Sigmoid colon (tissue), 7 donors: ENCODE measurements at places on chromosomes 5 and 9. TPM values are rescaled to one million over a fixed set of nuclear protein-coding genes. Genes with fewer than 3 reads are reported as not detected.

The PCA3 gene
- total RNA-seq, result not detected

The SLIT3 gene
- total RNA-seq, result 32.2 TPM

The WDR31 gene
- total RNA-seq, result 3.2 TPM

The SPATA31A7 gene
- not detected for total RNA-seq

The TAF11L10 gene
- total RNA-seq, result not detected

The CMYA5 gene
- 5.4 TPM for total RNA-seq

The PCDHA1 gene
- not detected for total RNA-seq

The RFX3 gene
- total RNA-seq, result 10.3 TPM

The SNCAIP gene
- 2.4 TPM for total RNA-seq

The N4BP3 gene
- total RNA-seq, result 0.95 TPM

The ENTPD2 gene
- total RNA-seq, result 1.2 TPM

The SCAI gene
- total RNA-seq, result 15.8 TPM

The ITGA2 gene
- 1.4 TPM for total RNA-seq

The RNF14 gene
- total RNA-seq, result 70.1 TPM

DNA sequence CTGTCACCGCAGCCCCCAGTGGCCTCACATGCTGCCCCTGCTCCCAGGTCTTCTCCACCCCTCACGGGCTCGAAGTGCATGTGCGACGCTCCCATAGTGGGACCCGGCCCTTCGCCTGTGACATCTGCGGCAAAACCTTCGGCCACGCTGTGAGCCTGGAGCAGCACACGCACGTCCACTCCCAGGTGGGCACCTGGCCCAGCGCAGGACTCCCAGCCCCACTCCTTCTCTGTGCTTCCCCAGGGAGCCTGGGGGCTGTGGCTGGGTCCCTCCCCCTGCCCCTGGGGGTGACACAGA, 10.5 kb downstream of the GFI1B start:
- no peak for DNase-seq

GRCh38 chr5:63963080-63963735, 963 bp upstream of the HTR1A start:
- no peak for DNase-seq

DNA sequence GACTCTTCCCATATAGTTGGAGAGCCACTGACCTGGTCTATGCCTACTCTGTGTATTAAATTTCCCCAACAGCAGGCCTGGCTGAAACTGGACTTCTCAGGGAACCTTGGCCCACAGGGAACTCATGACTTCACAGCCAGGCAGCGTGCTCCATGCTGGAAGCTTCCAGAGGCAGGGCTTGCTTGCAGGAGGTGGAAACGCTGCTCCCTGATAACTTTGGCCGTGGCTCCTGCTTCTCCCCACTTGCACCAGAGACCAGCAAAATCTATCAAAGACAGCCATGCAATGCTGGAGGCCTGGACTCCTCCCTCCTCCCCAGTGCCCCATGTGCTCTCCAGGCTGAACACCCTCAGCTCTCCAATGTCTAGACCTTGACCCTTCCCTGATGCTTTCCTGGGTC, 137.1 kb downstream of the GABBR2 start:
- DNase-seq, result no peak

- DNase-seq, result no peak
These were observed 44.6 kb downstream of the FOCAD start for GRCh38 chr9:20728493-20729220.

GRCh38 chr5:3026099-3026498, 274.6 kb upstream of the IRX2 start:
- no peak for DNase-seq

- no peak for DNase-seq
These were observed 1.6 kb downstream of the RFESD start for GRCh38 chr5:95647886-95648860.

DNA sequence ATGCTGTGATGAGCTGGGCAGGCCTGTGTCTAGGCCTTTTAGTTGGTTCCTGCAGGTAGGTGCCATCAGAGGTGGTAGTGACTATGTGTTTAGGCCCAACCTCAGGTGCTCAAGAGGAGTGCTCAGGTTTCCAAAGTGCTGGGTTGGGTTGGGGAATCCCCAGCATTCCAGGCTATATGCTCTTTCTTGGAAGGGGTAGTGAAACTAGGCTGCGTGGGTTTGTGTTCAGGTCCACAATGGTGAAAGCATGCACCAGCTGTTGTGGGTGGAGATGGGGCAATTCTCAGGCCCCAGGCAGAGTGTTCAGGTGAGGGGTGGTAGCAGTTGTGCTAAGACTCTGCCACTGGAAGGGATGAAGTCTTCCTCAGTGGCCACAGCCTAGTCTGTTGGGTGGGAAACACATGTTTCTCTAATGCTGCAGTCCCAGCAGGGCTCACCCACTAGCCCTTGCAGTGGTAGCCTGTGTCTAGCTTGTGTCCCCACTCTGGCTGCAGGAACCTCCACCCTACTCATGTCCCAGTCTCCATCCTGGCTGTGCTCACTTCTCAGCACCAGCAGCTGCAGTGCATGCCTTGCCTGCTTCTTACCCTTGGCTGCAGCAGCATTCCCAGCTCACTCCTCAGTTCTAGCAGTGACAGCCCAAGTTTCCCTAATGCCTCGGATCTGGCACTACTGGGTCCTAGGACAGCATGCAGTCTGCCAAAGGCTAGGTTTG, 78.9 kb downstream of the FAM170A start:
- no peak for DNase-seq

DNA sequence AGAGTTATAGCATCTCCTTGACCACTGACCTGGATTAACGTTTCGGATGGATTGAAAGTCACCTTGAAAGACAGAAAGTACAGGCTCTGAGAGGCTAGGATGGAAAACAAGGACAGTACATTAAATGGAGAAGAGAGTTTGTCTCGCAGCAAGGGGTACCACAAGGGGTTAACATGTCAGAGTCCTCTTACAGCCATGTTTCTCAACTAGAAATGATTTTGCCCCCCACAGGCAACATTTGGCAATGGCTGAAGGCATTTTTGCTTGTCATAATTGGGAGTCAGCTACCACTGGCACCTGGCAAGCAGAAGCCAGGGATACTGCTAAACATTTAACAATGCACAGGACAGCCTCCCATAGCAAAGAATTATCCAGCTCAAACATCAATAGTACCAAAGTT, 90.8 kb upstream of the EQTN start:
- DNase-seq, result no peak

- no peak for DNase-seq
These were observed 66.1 kb upstream of the CTSL start for GRCh38 chr9:87659534-87660419.

- DNase-seq, result no peak
These were observed 144.9 kb downstream of the BARX1 start for GRCh38 chr9:93810028-93810971.

GRCh38 chr9:6819529-6819928, 61.8 kb downstream of the KDM4C start:
- DNase-seq, result no peak

DNA sequence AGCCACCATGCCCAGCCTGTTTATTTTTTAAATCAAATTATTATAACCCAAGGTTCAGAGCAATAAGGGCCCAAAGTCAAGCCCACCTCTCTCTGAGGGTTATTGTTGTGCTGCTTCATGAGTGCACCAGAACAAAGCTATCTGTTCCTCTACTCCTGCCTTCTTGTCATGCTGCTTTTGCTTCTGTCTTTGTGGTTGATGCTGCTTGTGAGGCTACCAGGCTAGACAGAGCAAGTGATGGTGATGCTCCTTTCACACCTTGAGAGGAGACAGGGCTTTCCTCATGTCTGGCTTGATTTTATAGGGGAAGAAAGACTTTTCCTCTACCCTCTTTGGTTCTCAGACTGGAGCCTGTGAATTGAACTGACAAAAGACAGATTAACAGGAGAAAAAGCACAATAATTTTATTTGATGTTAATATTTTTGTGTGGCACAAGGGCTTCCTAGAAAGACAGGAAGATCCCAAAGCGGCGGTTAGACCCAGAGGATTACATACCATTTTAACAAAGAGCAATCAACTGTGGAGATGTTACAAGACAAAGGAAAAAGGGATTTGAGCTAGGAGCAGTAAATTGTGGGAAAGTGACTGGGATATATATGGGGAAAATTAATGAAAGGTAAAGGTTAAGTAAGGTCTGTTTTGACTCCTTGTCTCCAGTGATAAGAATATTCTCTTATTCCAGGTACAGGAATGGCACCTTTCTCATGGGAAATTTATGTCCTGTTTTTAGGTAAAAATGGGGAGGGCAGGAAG, 4.4 kb upstream of the CD180 start:
- no peak for DNase-seq

DNA sequence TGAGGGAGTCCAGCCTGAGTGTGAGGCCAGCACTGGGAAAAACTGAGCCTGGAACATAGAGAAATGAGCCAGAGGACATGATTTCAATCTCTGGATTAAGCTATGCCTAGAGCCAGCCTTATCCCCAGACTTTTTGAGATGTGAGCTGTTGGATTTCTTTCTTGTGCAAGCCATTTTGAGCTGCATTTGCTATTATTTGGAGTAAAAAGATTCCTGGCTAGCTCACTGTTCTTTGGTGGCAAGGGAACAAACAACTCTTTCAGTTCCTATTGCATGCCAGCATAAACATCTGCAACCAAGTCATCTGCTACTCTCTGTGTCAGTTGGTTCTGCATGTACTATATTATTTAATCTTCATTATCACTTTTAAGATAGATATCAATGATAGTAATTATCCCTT, 70.1 kb upstream of the MAN2A1 start:
- DNase-seq, result no peak

DNA sequence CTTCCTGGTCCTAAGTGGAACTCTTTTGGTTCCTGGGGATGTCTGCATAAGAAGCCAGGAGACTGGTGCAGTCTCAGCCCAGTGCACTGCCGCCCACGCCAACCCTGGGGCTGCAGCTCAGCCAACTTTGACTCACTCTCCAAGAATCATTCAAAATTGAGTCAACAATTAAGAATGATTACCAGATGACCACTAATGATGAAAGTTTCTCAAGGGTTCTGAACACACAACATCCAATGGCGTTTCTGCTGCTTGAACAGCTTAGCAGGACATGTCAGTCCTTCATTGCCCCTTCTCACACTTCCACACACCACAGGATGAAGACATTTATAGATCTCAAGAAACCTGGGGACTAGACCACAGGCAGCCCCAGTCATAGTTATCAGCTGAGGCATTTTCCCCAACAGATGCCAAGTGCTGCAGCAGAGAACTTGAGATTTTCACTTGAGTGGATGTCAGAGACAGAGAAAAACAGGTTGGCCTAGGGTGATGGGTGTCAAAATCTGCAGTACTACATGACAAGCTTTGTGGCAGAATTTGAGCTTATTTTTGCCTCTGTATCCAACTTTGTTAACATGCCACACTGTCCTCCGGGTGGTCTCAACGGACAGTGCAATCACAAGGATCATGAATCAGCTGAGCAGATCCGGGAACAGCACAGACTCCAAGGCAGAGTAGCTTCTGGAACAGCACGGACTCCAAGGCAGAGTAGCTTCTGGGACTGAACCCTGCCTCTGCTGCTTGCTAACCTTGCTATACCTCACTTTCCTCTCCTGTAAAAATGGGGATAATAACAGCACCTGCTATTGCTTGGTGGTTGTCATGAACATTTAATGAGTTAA, 356.1 kb downstream of the SPOCK1 start:
- no peak for DNase-seq

- peak; percentile 94 for DNase-seq
These were observed 2.1 kb downstream of the SYNPO start for GRCh38 chr5:150642567-150642927.

DNA sequence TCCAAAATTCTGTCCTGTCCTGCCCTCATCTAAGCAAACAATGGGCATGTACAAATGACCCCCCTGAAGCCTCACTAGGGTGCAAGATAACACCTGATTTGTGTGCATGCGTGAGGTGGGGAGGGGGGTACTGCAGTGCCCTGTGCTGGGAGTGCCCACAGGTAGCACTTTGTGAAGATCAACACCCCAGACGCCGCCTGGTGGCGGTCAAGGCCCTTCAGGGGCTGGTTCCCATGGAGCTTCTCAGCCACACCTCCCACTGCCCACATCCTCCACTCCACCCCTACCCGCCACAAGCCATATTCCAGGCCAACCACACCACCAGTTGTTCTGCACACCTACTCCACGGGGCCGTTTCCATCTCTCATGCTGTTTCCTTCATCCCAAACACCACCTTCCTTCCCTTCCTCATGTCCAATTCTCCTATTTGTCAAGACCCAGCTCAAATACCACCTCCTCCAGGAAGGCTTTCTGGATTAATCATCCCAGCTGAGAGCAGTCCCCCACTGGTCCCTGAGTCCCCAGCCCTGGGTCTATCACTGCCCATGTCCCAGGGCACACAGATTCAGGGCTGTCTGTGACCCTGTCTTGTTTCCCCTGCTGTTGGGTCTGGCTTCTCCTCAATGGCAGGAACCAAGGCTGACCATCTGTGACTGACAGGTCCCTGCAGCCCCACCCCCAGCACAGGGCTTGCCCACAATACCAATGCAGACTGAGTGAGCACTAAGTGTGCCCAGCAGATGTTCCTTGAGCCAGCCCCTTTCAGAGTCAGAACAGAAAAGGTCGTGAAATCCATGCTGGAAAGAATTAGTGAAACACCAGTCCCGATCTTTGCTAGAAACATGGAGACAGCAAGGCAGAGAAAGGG, 178.4 kb downstream of the PAX5 start:
- no peak for DNase-seq

- DNase-seq, result no peak
These were observed 139.8 kb downstream of the DOCK8 start for GRCh38 chr9:354453-354852.

DNA sequence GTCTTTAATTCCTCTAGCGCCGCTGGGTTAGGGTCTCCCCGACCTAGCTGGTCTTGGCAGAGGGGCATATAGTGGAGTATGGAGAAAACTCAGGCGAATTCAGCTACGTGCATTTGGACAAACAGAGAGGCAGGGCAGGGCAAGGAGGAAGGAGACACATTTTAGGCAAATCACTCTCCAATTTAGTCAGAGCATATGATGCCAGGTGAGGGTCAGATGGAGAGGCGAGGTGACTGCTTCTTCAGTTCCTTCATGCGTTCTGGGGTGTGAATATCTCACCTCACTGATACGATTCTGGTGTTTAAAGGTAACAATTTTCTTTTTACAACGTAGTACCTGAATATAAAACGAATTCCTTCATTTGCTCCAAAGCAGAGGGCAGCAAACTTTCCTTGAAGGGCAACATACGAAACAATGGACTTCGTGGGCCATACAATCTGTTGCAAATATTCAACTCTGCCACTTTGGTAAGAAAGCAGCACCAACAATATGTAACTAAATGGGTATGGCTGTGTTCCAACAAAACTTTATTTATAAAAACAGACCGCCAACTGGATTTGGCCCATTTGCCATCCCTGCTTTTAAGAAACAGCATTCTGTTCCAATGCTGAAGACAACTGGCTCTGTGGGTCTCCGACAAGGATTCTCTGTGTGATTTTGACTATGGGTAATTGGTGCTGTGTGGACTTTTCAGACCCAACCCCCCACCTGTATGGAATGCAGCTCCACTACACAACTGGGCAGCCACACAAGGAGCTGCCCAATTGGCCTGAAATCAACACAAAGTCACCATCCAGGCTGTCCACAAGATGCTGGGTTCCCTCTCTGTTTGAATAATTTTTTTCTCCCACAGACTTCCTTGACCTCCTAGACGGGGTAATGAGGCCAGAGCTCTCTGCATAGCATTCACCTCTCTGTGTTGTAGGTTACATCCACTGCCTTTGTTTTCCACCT, 53.8 kb downstream of the RAPGEF1 start:
- no peak for DNase-seq
